ENCODE measurements at places on chromosomes 6 and 20.

DNA sequence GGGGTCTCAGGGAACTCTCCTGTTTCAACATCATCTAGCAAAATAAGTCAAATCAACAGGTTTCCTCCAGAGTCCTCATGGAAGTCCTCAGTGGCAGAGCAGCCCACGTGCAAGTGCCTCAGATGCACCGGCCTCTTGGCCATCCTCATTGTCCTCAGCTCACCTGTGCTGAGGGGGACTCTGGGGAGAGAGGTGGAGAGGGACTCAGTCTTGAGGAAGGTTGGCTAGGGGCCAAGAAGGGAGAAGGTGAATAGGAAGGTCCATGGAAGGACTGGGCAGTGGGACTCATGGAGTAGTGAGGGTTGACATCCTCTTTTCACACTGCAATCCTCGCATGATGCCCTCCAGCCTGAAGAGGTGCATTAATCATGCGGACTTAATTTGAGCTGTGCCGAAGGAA, 77.9 kb upstream of the DUSP22 start:
- DNase-seq, result no peak

DNA sequence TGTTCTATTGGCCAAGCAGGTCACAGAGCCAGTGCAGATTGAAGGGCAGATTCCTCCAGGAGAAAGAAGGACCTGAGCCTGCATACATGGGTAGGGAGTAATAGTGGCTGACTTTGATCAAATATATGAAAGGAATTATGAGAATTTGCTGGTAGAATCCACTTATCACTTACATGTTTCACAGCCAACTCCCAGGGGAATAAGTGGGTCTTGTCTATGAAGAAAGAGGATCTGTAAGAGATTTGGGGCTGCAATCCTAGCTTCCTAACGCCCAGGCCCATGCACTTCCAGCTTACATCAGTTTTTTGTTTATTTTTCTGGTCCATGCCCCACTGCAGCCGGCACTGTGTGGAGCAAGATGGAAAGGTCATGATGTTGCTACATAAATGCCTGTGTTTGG, 107.9 kb upstream of the SYNDIG1 start:
- no peak for DNase-seq

DNA sequence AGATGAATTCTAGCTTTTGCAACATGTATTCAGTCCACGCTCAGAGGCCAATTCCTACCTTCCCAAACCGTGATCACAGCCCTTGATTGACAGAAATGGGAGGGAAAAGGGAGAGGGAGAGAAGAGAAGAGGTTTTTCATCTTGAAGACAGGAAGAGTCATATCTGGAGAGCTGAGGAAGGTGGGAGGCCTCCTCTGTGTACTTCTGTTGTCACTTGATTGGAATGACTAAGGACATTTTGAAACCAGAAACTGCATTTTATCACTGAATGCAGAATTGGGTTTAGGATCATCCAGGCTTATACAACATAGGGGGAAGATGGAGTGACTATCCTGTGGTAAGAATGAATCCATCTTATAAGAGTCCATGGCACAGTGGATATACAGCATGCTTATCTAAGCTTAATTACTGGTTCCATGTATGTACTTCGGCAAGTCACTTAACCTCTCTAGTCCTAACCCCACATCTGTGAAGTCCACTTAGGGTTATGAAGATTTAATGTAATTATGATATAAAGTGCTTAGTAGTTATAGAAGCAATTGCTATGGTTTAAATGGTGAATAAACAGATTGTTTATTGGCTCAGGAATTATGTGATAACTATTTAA, 144.0 kb downstream of the BCKDHB start:
- DNase-seq, result no peak

- DNase-seq, result no peak
These were observed 291.7 kb downstream of the SLC35F1 start for GRCh38 chr6:118198746-118199145.

- DNase-seq, result no peak
These were observed 131.7 kb upstream of the THBS2 start for GRCh38 chr6:169385237-169385880.

- DNase-seq, result no peak
These were observed 218.3 kb downstream of the ARID1B start for GRCh38 chr6:156995502-156995901.

DNA sequence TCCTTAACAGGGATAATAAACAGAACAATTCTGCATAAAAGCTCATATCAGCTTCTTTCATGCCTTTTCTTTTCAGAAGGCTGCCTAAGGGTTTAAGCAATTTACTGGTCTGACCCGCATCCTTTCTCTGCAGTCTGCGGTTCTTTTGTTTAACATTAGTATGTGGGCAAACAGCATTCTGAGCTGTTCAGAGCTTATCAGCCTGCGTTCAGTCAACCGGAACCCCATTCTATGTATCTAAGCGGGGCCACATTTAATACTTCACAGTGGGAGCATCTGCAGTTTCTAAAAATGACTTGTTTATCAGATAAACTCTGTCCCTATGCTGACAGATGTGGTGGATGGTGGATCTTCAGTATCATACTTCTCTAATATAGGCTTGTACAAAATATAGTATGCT, 758.9 kb upstream of the MMS22L start:
- DNase-seq, result no peak

- no peak for DNase-seq
These were observed 77.2 kb downstream of the CD164 start for GRCh38 chr6:109305028-109305427.

DNA sequence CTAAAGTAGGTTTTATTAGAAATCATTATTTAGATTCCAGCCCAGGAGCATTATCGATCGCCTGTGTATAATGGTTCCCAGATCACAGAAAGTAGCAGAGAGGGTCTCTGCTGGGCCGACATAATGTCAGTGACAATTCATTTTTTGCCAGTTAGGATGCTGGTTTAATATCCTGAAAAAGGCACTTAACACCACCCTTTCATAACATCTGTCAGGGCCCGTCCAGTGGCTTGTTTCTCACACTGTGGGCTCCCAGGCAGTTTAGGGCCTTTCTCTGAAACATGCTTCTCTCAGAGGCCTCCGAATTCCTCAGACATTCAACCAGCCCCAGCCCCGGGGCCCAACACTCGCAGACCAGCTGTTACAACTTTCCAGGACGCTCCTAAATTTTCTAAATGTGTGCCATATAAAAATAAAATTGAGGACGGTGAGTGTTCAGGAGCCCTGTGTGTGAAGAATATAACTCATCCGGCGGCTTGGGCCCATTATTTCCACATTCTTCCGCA, 108.6 kb upstream of the EYA4 start:
- DNase-seq, result no peak

GRCh38 chr6:74458536-74458935, 747.3 kb downstream of the COL12A1 start:
- DNase-seq, result no peak

DNA sequence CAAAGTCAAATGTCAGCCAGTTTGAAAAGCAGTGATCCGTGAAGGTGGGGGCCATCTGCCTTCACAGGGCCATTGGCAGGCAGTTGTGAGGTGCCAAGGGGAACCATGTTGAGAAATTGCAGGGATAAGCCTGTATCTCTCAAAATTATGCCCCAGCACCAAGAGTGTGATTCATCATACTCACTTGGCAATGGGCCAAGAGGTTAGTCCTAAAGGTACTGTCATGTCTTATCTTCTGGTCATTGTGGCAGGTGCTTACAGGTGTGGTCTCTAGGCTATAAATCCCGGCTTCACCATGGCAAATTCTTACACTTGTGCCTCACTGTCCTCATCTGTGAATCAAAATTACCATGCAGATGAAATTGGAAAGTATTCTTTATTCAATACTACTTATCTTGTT, 150.7 kb upstream of the LAMP5 start:
- DNase-seq, result no peak

GRCh38 chr6:56649053-56649769, 6.5 kb upstream of the DST start:
- DNase-seq, result no peak

DNA sequence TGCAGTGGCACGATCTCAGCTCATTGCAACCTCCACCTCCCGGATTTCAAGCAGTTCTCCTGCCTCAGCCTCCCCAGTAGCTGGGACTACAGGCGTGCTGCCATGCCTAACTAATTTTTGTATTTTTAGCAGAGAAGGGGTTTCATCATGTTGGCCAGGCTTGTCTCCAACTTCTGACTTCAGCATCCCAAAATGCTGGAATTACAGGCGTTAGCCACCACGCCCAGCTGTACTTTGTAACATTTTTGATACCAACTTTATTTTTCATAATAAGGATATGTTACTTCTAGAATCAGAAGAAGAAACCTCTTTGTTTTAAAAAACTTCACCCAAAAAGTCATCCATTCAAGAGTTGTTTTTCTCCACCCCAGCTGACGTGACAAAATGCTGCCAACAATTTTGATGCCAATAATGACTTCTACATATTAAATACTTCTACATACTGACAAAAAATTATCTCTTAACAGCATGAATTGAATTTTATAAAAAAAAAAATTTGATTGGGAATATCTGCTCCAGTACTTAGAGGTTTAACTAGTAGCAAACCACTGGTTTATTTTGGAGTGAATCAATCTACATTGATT, 22.5 kb upstream of the PRIM2 start:
- no peak for DNase-seq

DNA sequence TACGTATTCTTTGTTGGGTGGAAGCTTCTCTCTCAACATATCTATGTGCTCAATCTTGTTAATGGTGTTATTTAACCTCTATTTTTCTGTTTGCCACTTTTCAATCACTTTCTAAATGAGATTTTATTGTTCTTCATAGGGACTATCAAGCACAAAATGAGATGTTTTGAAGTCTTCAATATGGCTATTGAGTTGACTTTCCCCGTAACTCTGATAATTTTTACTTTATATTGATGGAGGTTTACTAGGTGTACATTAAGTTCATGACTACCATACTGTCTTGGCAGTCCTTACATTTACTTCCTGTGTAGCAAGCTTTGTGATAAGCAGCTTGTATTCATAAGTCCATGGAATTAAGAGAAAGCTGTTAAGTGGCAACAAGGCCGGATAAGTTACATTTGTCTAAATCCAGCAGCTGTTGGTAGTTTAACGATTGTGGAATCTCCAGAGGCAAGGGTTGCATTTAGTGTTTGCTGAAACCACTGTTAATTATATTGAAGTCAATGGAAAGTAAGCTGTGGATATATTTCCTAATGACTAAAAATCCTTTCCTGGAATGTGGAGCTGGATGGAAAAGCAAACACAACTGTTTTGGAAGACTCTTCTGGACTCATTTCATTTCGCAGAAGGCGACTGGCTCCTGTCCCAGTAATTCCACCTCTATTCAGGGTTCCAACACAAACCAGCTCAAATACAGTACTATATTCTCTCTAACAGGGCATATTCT, 57.3 kb upstream of the SMIM29 start:
- no peak for DNase-seq

DNA sequence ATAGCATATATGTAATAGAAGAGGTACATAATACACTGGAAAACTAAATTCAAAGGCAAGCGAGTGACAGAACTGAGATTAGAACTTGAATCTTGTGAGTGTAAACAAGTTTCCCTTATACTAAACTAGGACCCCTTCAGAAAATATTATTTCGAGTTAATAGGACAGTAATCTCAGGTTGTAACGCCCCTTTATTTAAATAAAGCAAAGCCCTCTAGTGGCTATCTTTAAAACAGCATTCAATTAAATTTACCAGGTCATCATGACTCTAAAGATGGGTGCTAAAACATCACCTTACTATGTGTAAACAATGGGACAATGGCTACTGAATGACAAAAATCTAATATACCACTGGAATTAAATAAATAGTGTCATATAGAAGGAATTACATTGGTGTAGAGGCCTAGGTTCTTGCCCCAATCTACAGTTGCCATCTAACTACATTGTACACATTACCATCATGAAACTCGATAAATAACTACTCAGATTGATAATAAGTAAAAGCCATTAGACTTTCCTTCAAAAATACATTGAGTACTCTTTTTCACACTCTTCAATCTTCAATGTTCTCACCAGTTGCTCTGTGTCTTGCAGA, 255.4 kb upstream of the IRAK1BP1 start:
- peak; percentile 11 for DNase-seq

- no peak for DNase-seq
These were observed 82.5 kb upstream of the BHLHE23 start for GRCh38 chr20:63089051-63089907.

- DNase-seq, result no peak
These were observed 8.9 kb upstream of the MUC22 start for GRCh38 chr6:31001281-31001888.

DNA sequence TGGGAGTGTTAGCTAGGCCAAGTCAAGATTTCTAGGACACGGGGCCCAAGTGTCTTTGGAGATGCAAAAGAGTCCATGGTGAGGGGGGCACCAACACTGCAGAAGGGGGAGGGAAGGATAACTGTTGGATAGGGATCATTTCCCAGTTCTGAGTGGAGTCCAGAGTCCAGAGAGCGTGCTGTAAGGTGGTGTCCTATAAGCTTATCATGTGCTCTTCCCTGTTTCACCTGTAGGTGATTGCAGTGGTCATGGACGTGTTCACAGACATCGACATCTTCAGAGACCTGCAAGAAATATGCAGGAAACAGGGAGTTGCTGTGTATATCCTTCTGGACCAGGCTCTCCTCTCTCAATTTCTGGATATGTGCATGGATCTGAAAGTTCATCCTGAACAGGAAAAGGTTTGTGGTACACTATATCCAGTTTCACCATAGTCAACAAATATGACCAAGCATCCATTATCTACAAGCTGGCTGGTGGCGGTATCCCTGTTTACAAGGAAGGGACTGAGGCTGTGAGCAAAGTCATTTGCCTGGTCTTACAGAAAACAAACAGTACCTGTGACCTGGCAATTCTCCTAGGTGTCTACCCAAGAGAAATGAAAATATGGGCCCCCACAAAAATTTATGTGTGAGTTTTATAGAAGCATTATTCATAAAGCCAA, 15.6 kb downstream of the FAM83D start:
- DNase-seq, result no peak

GRCh38 chr6:3422435-3423070, 34.3 kb downstream of the SLC22A23 start:
- DNase-seq, result no peak

GRCh38 chr6:113741651-113742050, 115.5 kb upstream of the MARCKS start:
- no peak for DNase-seq

- peak; percentile 41 for DNase-seq
These were observed 2.2 kb downstream of the TAF4 start for GRCh38 chr20:62063315-62063980.

GRCh38 chr6:129212081-129212480, 329.1 kb downstream of the LAMA2 start:
- DNase-seq, result no peak

DNA sequence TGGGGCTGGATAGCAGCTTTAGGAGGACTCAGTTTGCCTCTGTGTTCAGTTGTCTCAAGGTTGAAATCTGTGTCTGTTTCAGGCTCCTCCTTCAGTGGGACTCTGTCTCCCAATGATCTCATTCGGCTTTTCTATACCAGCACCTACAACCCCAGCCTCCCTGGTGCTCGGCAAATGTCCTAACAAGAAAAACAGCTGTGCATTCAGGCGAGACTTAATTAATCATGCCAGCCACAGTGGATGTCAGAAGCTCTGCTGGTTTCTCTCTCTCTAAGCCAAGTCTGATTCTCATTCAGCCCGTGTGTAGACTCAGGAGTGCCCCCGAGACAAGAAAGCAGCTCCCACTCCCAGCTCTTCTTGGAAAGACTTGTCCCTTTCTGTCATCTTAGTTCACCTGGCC, 46.8 kb downstream of the SUN5 start:
- DNase-seq, result no peak

Data from GM20000 (cell line).